AML-193 (cell line): ENCODE measurements at places on chromosomes 16 and 17.
A peak's percentile ranks its signal among the peaks of the same experiment; 100 is the strongest.

DNA sequence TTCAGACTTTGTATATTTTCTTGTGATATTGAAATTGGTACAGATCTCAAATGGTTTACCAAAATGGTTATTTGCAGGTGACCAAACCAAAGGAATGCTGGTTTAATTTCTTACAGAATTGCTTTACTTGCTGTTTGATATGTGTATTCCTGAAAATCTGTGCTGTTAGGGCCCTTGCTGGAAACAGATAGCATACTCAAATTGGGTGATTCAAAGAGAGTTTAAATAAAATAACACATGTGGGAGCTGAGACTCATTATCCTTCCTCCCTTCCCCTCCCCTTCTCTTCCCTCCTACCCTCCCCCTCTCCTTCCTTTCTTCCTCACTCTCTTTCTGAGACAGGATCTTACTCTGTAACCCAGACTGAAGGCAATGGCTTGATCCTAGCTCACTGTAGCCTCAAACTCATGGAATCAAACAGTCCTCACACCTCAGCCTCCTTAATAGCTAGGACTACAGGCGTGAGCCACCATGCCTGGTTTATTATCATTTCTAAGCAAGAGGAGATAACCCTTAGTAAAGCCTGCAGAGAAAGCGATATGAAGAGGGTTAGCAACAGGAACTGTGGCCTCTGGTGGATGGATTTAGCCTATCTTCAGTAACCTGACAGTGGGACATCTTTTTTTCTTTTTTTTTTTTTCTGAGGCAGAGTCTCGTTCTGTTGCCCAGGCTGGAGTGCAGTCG lies 141.9 kb downstream of the BCAS3 start:
- no peak for DNase-seq

DNA sequence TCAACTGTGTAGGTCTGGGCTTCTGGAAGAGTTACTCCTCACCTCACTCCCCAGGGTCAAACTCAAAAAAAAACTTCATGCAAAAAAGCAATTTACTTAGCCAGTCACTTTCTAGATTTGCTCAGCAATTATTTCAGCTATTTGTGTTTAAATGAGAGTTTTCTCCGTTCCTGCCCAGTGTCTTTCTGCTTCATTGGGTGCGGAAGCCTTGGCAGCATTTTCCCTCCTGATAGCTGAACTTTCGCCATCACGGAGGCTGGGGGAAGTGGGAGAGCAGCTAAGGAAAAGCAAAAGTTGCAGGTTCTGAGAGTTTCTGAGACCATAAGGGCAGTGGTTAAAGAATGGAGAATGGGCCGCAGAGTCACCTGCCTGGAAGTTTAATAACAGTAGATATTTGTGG lies 287.1 kb upstream of the DYNLRB2 start:
- DNase-seq, result no peak

DNA sequence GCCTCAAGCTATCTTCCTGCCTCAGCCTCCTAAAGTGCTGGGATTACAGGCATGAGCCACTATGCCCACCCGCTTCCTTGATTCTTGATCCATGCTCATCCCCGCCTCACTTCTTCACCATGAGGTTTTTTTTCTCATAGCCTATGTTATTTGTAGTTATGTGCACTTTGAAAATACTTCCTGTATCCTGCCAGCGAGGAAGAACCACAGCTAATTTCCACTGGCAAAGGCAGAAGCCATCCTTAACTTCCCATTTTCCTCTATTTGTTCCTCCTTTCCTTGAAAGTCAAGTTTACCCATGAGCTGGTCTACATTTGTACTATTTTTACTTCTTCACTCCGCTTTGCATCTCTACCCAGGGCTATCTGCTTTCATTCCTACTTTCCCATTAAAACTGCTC lies 189.7 kb upstream of the ZFHX3 start:
- DNase-seq, result no peak

DNA sequence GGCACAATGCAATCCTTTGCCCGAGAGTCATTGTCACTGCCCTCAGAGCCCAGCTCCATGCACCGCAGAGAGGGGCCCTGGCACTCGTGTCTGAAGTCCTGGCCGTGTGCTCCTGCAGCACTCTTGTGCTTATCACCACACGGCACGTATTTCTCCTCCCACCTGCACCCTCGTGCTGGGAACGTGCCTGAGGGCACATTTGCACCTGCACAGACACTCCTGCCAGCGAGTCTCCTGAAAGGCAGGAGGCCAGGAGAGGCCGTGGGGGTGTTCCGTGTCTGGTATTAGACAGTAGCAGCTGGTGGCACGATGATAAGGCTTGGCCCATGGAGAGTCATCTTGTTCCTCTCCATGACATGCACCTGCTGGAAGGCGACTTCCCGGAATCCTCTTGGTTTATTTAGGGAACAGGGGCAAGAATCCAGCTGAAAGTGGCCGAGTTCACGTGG lies 3.4 kb upstream of the ACSF3 start:
- DNase-seq, result no peak

GRCh38 chr17:82962163-82962720 lies 117.2 kb upstream of the METRNL start:
- no peak for DNase-seq

- DNase-seq, result no peak
Measured at GRCh38 chr17:72733619-72734282, 358.7 kb downstream of the SLC39A11 start.

GRCh38 chr16:70380248-70380918 lies 33.7 kb downstream of the DDX19A start:
- peak; percentile 75 for DNase-seq

DNA sequence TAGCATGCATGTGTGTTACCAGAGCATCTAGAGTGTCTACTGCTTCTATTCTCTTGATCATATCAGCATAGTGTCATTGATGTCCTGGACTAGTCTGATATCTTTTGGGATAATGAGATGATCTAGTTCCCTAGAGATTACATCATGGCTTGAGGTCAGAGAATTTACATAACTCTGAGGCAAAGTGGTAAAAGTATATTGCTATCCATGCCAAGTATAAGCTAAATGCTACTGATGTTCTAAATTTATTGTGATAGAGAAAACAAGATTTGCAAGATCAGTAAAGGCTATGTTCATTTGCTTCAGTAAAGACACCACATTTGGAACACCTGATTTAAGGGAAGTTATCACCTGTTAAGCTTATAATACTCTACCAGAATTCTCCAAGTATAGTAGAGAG lies 280.7 kb upstream of the PSMD7 start:
- DNase-seq, result no peak

DNA sequence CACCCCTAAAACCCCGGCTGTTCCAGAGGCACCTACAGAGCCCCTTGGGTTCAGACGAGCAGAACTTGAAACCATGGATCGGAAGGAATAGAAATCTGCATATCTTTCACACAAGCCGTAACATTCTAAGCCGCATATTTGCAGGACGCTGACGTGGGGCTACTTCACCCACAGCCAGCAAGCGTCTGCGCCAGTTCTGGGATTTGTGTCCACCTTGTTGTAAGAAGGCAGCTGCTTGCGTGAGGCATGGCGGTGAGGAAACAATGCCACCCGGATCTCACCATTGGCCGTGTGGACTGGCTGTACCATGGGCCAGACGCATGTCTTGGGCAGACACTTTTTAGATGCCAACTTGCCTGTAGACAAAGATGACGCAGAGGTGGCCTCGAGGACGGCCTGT lies 34.5 kb downstream of the TNFRSF13B start:
- no peak for DNase-seq

- DNase-seq, result no peak
Measured at GRCh38 chr17:81539961-81540675, 11.9 kb downstream of the FSCN2 start.

DNA sequence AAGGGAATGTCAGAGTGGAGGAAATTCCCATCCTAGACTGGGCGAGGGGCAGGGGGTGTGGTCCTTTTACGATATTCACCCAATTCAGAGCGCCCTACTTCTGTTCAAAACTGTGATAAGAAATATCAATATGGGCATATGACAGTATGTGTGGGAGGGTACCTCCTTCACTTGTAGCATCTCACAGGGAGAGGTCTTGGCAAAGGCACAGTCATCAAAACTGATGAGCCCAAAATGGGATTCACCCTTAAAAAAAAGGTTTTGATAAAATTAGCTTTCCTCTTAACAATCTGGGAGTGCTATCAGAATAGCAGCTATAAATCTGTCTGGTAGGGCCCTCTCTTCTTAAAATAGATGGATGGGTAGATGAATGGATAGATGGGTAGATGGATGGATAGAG lies 967.8 kb upstream of the RBFOX1 start:
- no peak for DNase-seq

DNA sequence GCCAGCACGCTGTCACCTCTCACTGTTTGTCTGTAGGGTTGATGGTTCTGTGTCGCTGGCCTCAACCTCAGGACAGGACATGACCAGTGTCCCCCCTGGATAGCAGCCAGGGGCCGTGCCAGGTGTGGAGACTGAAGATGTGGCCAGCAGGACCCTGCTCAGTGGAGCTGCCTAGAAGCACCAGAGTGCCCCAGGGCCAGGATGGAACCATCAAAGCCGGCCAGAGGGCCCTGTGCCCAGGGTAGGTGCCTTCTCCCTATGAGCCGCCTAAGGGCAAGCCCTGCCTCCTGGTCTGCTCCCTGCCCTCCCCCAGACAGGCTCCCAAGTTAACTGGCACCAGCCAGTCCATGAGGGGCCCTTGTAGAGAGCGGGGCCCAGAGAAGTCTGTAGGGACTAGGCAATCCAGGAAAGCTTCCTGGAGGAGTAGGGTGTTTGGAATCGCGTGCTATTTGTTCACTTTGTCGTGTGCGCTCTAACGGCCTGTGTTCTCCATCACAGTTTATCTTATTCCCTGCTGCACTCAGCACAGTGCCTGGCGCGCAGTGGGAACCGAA lies 546 bp upstream of the NDUFB10 start:
- DNase-seq, result no peak

DNA sequence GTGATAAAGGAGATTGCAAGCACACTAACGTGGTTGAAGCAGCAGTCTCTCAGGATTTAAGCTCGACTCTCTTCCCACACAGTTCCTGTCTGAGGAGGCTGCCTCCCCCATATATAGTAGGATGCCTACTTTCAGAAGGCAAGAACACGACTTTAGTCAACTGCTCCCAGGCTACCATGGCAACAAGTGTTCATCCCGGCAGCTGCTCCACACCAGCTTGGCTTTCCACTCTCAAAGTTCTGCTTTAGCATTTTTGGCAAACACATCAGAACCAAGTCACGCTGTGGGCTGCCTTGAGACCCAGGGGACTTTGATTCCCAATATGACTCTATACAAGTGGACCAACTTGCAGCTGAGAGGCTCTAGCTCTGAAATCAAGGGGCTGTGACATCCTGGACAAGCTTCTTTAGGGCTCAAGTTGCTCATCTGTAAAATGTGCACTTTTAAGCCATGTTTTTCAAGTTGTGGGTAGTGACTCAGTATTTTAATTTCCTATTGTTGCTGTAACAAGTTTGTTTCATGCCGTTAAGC lies 16.5 kb downstream of the ZP2 start:
- no peak for DNase-seq

DNA sequence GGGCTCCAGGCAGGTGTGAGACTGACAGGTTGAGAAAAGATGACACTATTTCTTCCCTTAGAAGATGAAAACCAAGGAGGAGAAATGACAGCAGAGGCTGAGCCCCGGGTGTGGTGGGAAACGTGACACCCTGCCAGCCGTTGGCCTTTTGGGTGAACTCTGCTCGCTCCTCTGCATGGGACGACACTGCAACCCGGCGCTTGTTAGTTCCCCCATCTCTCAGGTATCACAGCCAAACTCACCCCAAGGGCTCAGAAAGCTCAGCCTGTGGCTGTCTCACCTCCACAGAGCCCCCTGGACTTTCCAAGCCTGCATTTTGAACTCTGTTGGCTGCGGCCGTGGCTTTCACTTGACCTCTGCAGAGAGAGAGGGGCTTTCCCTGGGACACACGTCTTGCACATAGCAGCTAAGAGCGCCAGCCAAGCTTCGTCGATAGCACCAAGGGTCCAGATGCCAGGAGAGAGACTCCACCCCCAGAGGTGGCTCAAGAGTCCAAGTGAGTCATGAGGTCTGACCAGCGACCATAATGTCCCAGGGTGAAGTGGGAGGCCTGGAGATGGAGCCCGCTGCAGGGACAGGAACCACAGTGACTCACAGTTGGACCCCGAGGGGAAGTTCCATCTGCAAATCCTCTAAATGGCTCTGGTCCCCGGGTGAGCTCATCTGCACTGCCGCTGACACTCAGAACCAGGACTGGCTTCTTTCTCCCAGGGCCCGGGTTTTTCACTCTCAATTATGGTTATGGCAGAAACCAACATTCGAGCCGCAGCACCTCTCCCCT lies 301.9 kb downstream of the SOX9 start:
- DNase-seq, result no peak

DNA sequence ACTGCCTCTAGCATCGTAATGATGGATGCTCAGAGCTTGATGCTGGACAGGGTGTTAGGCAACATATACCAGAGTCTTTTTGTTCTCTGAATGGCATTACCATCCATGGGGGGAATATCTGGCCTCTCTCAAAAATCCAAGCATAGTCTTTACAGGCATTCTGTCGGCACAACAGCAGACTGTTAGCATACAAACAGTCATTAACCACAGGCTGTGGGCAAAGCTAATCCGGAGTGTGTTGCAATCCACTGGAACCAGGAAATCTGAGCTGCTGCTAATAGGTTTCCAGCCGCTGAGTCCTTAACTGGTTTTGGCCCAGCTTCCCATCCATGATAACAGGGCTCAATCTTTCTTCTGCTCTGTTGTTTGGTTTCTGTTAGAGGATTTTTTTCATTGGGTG lies 371.9 kb downstream of the HS3ST3B1 start:
- DNase-seq, result peak; percentile 72

- DNase-seq, result no peak
Measured at GRCh38 chr17:4175921-4176807, 33.2 kb downstream of the CYB5D2 start.

- DNase-seq, result no peak
Measured at GRCh38 chr17:60165971-60166370, 16.2 kb downstream of the CA4 start.

DNA sequence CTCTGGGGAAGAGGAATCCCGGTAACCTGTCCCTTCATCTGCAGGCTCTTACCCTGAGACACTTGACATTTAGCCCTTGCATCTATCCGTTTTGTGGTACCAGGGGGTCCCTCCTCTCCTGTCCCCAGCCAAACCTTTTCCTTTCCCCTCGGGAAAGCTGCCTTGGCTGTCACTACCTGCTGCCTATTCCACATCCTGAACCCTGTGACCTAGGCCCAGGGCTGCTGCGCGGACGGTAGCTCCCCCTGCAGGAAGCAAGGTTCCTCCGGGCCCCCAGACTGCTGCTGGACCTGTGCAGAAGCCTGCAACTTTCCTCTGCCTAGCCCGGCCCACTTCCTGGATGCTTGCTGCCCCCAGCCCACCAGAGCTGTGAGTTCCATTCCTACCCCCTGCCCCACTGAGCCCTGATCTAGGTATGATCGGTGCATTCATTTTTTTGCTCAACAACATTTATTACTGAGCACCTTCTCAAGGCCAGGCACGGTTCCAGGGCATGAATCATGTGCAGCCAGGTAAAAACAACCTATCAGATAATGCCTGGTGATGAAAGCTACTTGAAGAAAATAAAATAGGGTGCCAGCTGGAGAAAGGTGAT lies 10.5 kb upstream of the ALDOA start:
- peak; percentile 17 for DNase-seq

DNA sequence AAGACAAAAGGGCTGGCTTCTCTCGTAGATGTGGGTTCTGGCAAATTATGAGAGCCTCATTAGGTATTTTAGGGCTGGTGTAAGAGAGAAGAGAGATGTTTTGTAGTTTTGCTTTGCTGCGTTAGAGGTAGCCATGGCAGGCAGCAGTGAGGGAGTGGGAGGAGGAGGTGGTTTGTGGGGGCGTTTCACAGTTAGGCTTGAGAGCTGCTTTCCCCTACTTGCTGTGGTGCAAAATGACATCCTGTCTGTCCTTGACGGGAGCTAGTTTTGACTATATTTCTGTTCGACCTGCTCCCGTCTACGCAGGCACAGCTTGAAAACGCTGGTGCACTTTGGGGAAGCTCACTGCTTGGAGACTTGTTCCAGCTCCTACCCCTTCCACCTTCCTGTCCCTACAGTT lies 75.5 kb downstream of the SLC5A11 start:
- DNase-seq, result no peak

- DNase-seq, result no peak
Measured at GRCh38 chr17:78618264-78619066, 41.3 kb upstream of the DNAH17 start.
